Calu3 (cell line): ENCODE measurements at places on chromosomes 6 and 20. TPM values are rescaled to one million over a fixed set of nuclear protein-coding genes. Genes with fewer than 3 reads are reported as not detected.

GRCh38 chr6:159984268-159984786 is 15.4 kb downstream of the IGF2R start:
- no peak for DNase-seq
- peaks cover 44% of the 10 kb centered on the region for H3K4me1 ChIP-seq
- H3K36me3 ChIP-seq = peaks cover 5% of the 10 kb centered on the region
- no peaks in the 10 kb centered on the region for H3K27me3 ChIP-seq
- no peak overlapping the region for H3K27ac ChIP-seq
- H3K4me3 ChIP-seq = no peak overlapping the region

The SLC17A4 gene
- total RNA-seq = 1.9 and 3.4 TPM in 2 replicates

- H3K27me3 ChIP-seq = no peaks in the 10 kb centered on the region
- DNase-seq = no peak
- no peaks in the 10 kb centered on the region for H3K36me3 ChIP-seq
- no peaks in the 10 kb centered on the region for H3K4me1 ChIP-seq
- no peak overlapping the region for H3K27ac ChIP-seq
Observed at GRCh38 chr6:124738482-124738881, 223.8 kb upstream of the RNF217 start.

- H3K36me3 ChIP-seq = no peaks in the 10 kb centered on the region
- H3K27ac ChIP-seq = no peak overlapping the region
- no peaks in the 10 kb centered on the region for H3K27me3 ChIP-seq
Observed at GRCh38 chr20:44532981-44533331, 11.1 kb upstream of the SERINC3 start.

The COL11A2 gene
- 1.8 TPM in 2 replicates for total RNA-seq

DNA sequence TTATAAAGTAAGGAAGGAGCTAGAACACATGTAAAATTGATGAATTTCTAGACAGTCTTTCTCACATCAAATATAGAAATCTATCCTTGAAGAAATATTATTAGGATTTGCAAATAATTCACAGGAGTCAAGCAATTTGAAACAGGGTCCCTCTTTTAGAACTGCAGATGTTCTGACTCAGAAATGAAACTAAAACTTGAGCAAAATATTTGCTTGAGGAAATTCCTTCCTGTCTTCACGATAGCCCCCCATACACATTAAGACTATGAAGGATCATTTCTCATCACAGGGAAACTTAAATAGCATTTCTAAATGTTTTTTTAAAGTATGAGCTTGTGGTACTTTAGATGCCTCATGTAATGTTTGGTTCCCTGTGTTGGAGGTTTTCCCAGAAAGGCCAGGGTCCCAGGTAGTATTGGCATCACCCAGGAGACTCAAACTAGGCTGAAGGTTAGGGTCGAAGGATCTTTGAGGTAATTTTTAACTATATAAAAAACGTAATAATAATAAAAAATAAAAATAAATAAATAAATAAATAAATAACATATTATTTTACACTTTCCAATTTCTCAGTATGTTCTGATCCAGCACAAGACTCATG is 144.0 kb upstream of the TBX18 start:
- H3K27ac ChIP-seq = no peak overlapping the region
- DNase-seq = no peak
- no peak overlapping the region for H3K4me3 ChIP-seq
- no peaks in the 10 kb centered on the region for H3K27me3 ChIP-seq
- H3K36me3 ChIP-seq = no peaks in the 10 kb centered on the region
- no peaks in the 10 kb centered on the region for H3K4me1 ChIP-seq

- no peaks in the 10 kb centered on the region for H3K4me1 ChIP-seq
- no peak overlapping the region for H3K27ac ChIP-seq
- no peaks in the 10 kb centered on the region for H3K36me3 ChIP-seq
- no peak overlapping the region for H3K4me3 ChIP-seq
- no peak for DNase-seq
Observed at GRCh38 chr20:44626278-44626677, 25.2 kb downstream of the ADA start.

GRCh38 chr6:17059850-17060249 is 42.0 kb upstream of the STMND1 start:
- H3K4me1 ChIP-seq = no peaks in the 10 kb centered on the region
- H3K27me3 ChIP-seq = no peaks in the 10 kb centered on the region
- DNase-seq = no peak
- no peaks in the 10 kb centered on the region for H3K36me3 ChIP-seq
- H3K4me3 ChIP-seq = no peak overlapping the region

GRCh38 chr6:71656121-71656520 is 230.2 kb upstream of the RIMS1 start:
- H3K4me1 ChIP-seq = no peaks in the 10 kb centered on the region
- no peaks in the 10 kb centered on the region for H3K27me3 ChIP-seq
- H3K27ac ChIP-seq = no peak overlapping the region
- no peaks in the 10 kb centered on the region for H3K36me3 ChIP-seq
